ENCODE measurements at places on chromosomes 12 and 14.

GRCh38 chr14:61718039-61718438 lies 22.7 kb downstream of the HIF1A start:
- DNase-seq: no peak

DNA sequence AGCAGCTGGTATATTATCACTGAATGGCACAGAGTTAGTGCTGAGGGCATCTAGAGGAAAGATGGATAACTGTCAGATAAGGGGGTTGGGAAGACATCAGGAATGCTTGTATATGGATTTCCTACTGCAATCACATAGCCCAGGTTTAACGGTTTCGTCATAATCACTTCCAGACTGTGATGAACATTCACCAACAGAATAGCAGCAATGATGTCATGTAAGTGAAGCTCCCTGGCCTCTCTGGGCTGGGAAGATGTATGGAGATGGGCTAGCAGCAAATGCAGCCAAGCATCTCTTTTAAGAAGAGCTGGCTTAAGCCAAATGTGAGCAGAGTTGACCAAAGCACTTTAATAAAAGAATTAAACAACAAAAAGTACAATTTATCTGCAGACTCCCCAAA lies 714.6 kb downstream of the GALC start:
- DNase-seq: no peak

GRCh38 chr12:85948340-85948739 lies 74.2 kb downstream of the NTS start:
- no peak for DNase-seq

DNA sequence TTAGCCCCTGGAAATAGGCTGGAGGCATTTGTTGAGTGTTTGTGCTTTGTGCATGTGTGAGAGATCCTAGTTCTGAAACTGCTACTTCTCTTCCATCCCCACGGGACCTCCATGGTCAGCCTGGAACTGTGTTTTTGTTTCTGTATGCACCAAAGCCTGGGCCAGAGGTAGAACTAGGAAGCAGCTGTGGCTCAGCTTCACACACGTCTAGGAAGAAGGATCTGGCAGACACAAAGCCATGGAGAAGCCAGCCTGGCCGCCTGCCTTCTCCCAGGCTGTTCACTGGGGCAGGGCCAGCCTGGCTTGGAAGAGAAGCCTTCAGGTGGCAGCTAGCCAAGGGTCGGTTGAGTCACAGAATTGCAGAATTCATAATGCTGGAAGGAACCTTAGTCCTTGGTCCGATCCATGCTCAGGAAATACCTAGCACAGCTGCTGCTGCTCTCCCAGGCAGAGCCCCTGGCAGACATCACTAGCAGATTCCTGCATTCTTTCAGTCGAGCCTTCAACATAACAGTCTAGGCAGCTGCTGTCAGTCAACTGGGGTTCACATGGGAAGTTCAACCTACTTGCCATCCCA lies 27.0 kb downstream of the RIN3 start:
- peak; percentile 97 for DNase-seq

DNA sequence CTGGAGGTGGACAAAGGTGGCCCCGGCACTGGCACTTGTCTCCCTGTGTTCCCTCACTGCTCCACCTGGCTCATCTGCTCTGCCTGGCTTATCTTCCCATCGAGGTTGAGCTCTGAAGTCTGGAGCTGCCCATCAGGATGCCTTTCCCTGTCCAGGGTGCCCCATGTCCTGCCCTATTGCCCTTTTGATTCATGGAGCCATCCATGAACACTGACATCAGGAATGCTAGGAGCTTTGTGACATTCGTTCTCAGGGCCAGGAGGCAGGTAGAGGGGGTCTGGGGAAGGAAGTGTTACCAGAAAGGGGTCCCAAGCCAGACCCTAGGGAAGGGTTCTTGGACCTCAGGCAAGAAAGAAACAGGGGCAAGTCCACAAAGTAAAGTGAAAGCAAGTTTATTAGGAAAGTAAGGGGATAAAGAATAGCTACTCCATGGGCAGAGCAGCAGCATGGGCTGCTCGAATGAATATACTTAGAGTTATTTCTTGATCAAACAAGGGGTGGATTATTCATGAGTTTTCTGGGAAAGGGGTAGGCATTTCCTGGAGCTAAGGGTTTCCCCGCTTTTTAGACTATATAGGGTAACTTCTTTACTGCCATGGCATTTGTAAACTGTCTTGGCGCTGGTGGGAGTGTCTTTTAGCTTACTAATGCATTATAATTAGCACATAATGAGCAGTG lies 51.6 kb downstream of the RIN3 start:
- no peak for DNase-seq

DNA sequence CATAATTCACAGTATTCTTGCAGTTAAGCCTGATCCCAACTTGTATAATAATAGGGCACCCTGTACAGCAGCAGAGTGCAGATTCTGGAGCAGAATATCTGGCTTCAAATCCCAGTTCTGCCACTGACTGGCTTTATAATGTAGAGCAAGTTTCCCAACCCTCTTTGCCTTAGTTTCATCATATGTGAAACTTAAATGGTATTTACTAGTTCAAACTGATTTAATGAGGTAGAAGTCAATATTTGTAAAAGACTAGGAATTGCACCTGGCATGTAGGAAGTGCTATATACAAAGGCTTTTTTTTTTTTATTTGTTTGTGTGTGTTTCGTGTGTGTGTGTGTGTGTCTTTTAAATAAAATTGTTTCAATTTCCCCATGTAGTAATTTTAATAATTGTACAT lies 125.9 kb downstream of the CCER1 start:
- no peak for DNase-seq

DNA sequence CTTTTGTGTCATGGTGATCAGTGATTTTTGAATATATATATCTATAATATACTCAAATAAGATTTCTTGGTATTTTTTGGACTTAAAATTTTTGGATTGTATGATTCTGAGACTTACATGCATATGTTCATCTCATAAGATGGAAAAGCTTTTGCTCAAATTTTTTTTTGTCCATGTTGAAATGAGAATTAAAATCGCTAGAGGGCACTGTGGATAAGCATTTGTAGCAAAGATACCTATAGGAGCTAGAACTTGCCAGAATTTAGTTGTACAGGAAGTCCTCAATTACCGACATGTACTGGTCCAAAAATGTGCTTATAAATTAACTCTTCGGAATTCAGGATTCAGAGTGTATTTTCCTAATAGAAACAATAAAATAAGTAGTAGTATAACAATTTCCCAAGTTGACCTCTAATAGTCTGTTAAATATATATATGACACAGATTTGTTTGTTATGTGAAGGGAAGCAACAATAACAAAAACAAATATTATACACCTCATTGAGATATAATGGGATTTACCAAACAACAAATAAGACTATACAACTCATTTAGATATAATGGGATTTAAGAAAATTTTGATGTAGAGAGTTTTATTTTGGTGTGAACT lies 179.6 kb downstream of the TMEM117 start:
- DNase-seq: peak; percentile 16

GRCh38 chr12:53105256-53105655 lies 2.0 kb downstream of the SOAT2 start:
- DNase-seq: no peak

- DNase-seq: peak; percentile 36
These were observed 71.7 kb downstream of the TPH2 start for GRCh38 chr12:72010356-72010755.

GRCh38 chr12:69896653-69897381 lies 71.8 kb downstream of the MYRFL start:
- no peak for DNase-seq

DNA sequence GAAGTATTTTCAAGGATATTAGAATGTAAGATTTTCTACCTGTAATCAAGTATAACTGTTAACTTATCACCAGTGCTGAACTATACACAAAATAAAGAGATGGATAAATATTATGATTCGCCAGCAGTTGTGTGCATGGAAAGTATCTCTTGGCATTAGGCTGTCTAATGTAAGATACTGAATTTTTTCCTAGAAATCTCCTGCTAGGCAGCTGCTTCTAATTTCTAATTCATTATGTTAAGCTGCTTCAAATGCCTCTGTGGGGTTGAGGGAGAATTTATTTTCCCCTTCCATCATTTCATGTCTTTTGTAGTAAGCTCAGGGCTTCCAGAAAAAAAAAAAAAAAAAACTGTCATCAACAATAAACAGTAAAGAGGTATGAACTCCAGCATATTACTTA lies 516.0 kb downstream of the DIO2 start:
- DNase-seq: no peak

DNA sequence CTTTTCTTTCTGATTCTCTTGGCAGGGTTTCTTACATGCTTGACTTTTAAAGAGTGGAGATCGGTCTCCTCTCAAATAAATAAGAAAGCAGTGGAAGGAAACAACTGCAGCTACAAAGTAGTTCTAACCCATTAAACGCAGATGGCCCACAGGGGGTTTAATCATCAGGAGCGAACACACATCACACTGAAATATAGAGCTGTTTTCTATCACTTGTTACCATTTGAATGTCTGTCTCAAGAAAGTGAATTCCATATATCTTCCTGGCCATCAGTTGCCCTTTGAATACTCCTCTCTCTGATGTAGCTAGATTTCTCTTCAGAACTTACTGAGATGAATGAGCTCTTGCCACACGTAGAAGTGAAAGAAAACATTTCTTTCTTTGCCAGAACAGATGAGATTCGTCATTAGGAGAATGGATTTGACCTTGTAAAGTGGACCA lies 29.1 kb downstream of the ALX1 start:
- no peak for DNase-seq

- DNase-seq: no peak
These were observed 9.3 kb downstream of the EVL start for GRCh38 chr14:100074431-100075100.

GRCh38 chr12:45232756-45233372 lies 17.0 kb downstream of the ANO6 start:
- peak; percentile 95 for DNase-seq

DNA sequence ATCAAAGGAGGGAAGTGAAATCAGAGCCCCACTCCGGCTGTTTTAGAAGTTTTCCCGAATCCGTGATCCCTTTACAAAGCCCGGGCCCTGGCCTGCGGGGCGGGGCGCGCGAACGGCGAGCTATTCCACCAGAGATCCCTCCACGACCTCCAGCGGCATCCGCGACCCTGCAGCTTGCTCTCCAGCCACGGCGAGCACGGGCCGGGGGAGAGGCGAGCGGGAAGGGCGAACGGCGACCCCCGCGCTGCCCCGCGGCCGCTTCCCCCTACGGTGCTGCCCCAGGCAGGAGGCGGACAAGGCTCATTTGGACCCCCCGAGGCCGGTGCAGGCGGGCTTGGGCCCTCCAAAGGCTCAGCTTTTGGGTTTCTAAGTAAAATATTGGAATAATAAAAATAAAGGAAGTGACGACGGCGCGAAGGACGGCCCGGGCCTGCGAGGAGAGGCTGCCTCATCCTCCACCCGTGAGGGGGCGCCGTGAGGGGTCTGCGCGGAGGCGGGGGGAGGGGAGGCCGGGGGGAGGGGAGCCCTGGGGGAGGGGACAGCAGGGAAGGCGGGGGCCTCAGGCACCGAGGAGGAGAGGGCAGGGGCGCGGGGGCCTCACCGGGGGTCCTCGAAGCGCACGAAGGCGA lies 613 bp downstream of the SRSF9 start:
- DNase-seq: no peak

- no peak for DNase-seq
These were observed 652 bp upstream of the POLE2 start for GRCh38 chr14:49688701-49689030.

DNA sequence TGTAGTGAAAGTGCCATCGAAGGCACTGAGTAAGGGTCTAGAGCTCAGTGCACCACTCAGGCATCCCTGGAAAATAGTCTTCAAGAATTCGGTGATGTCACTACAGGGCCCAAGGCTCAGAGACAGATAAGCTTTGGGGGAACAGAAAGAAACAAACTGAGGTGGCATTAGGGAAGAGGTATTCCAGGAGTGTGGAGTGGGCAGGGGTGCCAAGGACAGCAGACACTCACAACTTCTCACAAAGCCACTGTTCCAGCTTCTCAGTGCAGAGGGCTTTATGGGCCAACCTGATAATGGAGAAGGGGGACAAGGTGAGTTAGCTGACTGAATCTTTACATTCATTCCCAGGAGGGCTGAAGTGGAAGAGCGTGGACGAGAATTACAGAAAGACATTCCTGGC lies 2.1 kb downstream of the LALBA start:
- no peak for DNase-seq

GRCh38 chr12:42660968-42661937 lies 71.7 kb upstream of the PRICKLE1 start:
- DNase-seq: no peak

DNA sequence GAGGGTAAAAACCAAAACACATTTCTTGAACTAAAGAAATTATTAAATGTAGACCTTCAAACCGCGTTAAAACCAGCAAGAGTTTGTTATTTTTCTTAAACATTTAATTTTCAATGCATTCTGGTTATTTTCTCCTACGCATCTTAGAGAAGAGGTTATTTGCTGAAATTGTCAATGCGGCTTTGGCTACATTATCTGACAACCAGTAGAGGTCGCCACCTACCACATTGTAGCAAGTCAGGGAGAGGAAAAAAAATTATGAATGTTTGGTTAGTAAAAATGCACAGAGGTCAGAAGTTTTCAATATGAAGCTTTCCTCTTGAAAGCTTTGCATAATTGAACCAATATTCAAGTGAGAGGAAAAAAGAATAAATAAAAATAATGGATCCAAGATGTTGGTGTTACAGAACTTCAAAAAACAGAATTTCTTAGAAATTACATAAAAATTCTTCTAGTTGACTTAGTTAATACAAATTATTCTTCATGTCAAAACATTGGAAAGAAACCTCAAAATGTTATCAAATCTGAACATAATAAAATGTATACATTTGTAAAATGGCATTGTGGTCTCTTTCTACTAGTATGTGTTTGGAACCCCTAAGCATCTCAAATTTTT lies 159.4 kb upstream of the TMTC2 start:
- DNase-seq: peak; percentile 7

DNA sequence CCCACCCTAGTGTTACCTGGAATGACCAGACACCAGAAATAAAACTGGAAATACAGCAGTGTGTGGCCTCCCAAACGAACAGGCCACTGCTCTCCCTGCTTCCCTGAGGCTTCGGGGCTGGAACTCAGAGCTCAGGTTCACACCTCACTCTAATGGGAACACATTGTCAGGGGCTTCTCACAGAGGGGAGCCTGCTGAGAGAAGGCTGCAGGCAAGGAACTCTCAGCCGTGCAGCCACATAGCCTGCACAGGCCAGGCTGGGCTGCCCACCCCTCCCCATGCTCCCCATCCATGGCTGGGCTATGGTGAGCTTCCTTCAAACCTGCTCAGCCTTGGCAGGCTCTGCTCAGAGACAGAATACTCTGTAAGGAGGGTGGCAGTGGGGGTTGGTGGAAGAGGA lies 302.5 kb downstream of the EMP1 start:
- no peak for DNase-seq

- DNase-seq: no peak
These were observed 13.3 kb upstream of the PZP start for GRCh38 chr12:9221483-9221882.

- DNase-seq: no peak
These were observed 67.0 kb upstream of the MAX start for GRCh38 chr14:65169351-65169750.

GRCh38 chr12:15364221-15365160 lies 42.2 kb downstream of the PTPRO start:
- DNase-seq: no peak

DNA sequence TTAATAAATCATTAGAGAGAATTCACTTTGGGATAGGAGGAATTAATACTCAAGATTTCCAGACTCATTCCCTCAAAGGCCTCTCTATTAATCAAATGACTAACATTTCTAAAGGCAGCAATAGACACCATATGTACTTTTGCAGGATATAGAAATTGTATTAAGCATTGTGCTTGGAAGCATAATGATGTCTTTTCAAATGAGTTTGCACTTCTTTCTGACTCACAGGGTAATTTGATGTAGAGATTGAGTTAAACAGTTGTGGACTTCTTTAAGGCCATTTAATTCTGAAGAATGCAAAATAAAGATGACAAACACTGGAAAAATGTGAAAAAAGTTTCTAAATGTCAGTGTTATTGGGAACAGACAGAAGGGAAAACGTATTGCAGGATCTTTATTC lies 63.4 kb upstream of the CSRP2 start:
- peak; percentile 45 for DNase-seq
